ENCODE measurements at places on chromosomes 6 and 20. TPM values are rescaled to one million over a fixed set of nuclear protein-coding genes. Genes with fewer than 3 reads are reported as not detected.

The CLIC5 gene
- 9.4 TPM for total RNA-seq

The SLC16A10 gene
- 5.8 TPM for total RNA-seq

The FABP7 gene
- not detected for total RNA-seq

The HTR1B gene
- 9.2 TPM for total RNA-seq

The GPR6 gene
- total RNA-seq, result not detected

The OR2B6 gene
- total RNA-seq, result not detected

The CTCFL gene
- not detected for total RNA-seq

Data from posterior vena cava (tissue), 2 donors.